ENCODE measurements at places on chromosomes 6 and 20.

DNA sequence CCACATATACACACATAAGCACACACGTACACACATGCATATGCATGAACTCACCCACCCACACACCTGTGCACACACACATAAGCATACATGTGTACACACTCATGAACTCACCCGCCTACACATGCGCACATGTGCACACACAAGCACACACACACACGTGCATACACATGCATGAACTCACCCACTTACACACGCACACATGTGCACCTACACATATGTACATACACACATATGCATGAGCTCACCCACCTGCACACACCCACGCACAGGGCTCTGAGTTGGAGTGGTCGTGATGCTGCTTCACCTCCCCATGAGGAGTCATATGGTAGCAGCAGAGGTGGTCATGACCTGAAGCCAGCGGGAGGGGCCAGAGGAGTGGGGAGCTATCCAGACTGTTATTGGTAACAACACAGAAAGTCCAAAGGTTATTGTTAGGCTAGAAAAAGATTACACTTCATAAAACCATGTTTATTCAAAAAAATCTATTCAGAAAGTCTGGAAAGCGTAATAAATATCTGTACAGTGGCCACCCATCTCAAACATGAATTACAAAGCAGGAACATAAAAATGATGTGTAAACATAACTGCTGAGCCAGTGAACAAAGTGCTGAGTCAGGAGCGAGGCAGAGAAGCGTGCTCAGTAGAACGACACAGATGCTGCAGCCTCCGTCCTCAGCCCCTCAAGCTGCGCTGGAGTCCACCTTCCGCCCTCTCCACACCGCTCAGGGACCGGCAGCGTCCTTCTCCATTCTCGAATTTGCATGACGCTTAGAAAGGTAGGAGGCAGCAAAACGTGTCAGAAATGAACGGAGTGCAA, 26.4 kb upstream of the MPC1 start:
- DNase-seq = no peak

GRCh38 chr6:109722564-109723254, 31.6 kb downstream of the FIG4 start:
- no peak for DNase-seq

DNA sequence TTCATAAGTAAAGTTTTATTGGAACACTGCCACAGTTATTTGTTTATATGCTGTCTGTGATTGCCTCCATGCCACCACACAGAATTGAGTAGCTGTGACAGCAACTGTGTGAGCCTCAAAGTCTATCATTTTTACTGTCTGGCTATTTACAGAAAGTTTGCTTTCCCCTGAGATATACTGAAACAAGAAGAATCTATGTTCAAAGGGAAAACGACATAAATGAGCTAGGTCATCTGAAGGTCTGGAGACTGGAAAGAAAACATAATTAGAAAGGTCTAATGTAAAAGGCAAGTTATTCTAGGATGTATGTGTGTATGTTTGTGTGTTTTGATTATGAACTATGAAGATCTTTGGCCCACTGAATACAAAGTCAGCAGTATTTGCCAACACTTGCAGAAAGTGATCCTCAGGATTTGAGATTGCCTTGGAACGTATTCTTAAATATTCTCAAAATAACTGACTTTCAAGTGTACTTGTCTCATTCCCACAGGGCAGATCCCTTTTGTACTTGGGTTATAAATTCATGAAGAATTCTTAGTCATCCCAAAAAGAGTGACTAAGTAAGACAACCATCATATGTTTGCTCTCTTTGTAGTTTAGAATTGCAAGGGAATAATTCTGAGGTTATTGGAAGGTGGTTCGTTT, 677.7 kb downstream of the DOK5 start:
- DNase-seq = no peak

DNA sequence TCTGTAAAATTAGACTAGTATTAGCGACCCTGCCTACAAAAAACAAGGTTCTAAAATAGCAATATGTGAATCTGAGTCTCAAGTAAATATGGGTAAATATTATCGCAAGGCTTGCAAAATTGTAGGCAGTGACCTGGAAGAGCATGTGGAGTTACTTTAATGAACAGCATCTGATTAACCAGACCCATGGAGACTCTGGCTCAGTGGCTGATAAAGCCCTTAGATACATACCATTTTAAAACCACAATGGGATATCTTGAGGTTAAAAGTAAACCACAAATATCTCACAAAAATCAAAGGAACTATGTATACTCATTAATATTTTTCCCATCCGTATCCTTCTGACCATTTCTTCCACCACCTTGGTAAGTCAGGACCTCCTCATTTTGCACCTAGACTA, 187.0 kb downstream of the MTFR2 start:
- no peak for DNase-seq

DNA sequence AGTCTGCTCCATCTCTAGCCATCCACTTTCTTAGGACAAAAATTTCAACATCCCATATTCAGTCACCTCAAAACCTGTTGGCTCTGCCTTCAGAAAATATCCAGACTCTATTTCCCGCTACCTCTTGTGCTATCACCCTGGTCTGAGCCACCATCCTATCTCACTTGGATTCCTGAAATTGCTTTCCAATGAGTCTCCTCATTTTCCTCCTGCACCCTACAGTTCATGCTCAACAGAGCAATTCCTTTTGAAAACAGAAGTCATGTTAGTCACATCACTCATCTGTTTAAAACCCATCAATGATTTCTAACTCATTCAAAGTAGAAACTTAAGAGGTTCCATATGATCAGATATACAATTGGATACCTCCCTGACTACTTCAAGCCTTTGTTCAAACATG, 229.9 kb downstream of the ADGRG6 start:
- no peak for DNase-seq

DNA sequence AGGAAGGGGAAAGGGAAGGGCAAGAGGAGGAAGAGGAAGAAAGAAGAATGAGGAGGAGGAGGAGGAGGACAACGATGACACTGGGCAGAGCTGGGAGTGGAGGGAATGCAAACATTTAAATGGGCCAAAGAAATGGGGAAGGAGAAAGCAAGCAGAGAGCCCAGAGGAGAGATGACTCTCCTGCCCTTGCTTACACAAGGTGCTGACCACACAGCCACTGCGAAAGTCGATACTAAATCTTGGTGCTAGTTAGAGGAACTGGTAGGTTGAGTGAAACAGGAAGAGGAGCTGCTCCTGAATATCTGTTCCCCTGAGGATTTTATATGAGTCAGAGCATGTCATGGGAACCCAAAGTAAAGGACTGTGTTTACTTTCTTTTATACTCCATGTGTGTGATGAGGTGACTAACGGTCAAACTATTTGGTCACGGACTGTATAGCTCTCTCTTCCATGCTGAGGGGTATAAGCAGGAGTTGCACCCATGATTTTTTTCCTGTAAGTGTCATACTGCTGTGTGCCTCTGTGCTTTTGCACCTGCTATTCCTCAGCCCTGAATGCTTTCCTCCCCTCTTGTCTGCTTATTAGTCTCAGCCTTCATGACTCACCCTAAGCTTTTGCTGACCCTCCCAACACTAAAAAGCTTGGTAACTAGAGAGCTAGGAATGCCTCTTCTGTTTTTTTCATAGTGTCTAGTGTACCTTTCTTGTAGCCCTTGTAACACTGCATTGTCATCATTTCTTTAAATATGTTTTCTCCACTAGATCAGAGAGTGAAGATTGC, 9.5 kb upstream of the PAQR8 start:
- no peak for DNase-seq

- DNase-seq = no peak
Observed at GRCh38 chr6:119277052-119277451, 72.5 kb downstream of the MAN1A1 start.

All from NCI-H187 treated with DMSO at 0.1 percent for 48 hours (cell line).